Stimulated activated CD4-positive, alpha-beta T cell treated with anti-CD3 and anti-CD28 coated beads, Interleukin-4, amount 100 ng/mL, for 24 hours (primary cell): ENCODE measurements at places on chromosomes 4 and X.

DNA sequence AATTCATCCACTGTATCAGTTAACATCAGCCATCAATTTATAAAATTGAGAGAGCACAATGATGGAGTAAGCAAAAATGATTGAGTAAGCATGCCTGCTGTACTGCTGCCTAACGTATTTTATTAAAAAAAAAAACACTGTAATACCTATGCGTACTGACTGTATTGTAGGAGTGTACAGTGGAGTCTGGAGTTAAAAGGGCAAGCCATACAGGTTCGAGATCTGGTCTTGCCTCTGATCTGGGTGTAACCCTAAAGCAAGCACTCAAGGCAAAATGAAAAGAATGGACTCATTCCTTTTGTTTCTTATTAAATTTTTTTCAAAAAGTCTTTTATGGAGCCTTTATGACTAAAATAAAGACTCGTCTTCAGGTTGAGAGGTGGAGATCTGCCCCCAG, 894.2 kb upstream of the INTU start:
- DNase-seq, result no peak

DNA sequence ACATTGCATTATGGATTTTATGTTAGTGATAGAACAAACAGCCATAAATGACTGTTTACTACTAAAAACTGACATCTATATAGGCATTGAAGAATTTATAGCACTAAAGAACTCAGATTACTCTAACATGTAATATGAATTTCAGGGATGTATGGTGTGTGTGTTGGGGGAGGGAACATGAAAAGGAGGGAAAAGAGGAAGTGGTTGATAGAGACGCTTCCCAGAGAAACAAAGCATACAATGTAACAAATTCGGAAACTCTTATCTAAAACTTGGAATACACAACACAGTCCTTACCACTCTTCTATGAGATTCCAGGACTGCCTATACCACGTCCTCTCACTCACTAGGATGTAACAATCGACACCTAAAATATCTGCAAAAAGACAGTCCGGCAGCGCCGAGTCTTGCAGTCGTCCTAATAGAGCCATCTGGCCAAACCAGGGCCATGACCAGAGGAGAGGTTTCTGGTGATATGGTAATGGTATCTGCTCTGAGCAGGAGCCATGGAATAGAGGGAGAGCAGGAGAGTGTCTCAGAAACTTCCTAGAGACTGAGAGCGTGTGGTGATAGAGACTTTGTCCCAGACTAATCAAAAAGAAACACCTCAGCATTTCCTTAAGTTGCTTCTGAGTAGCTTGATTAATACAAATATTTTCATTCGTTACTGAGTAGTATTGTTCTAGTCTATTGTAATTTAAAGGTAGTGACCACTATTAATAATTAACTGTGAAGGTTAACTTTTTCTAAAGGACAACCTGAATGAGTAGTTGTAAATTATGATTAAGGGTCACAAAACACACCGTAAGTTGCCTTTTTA, 251.9 kb upstream of the ETNPPL start:
- DNase-seq, result no peak

DNA sequence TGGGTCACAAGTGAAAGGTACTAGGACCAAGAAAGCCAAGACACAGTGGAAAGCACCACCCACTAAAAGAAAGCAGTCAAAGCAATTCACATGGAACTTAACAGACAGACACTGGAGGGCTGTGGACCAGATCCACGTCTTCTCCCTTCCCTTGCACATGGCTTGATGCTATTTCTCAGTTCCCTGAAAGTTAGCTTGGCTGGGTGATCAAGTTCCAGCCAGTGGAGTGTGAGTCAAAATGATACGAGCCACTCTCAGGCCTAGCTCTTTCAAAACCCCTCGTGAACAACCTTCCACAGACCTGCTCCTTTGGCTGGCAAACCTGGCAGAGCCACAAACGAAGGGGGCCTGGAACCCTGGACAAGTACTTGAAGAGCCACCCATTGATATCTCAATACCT, 52.0 kb downstream of the RELL1 start:
- no peak for DNase-seq

DNA sequence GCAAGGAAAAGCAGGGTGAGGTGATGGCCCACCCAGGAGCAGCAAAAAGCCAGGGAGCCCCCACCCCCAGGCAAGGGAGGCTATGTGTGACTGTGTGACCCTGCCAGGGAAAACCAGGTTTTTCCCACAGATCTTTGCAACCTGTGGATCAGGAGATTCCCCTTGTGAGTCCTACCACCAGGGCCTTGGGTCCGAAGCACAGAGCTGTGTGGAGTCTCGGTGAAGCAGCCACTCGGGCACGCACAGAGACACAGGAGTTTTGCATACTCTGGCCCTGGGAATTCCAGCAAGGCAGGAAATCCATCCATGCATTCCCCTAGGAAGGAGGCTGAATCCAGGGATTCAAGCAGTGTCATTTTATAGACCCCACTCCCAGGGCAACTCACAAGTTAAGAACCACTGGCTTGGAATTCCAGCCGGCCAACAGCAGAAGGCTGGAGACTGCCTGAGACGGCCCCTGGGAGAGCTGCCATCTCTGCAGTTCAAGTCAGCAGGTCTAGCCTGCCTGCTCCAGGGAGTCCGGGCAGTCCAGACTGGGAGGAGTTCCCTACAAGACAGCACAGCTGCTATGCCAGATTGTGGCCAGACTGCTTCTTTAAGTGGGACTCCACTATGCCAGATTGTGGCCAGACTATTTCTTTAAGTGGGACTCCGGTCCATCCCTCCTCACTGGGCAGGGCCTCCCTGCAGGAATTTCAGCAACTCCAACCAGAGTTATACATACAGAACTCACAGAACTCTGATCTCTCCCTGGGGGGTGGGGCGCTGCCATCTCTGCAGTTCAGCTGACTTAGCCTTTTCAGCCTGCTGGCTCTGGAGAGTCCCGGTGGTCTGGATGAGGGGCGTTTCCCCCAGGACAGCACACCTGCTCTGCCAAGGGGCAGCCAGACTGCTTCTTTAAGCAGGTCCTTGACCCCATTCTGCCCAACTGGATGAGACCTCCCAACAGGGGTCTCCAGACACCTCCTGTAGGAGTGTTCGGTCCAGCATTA, 85.1 kb upstream of the ADAD1 start:
- no peak for DNase-seq
